ENCODE measurements at places on chromosomes 4 and X. TPM values are rescaled to one million over a fixed set of nuclear protein-coding genes. Genes with fewer than 3 reads are reported as not detected.

GRCh38 chr4:122967231-122967630, 44.8 kb upstream of the NUDT6 start:
- no peak for DNase-seq

DNA sequence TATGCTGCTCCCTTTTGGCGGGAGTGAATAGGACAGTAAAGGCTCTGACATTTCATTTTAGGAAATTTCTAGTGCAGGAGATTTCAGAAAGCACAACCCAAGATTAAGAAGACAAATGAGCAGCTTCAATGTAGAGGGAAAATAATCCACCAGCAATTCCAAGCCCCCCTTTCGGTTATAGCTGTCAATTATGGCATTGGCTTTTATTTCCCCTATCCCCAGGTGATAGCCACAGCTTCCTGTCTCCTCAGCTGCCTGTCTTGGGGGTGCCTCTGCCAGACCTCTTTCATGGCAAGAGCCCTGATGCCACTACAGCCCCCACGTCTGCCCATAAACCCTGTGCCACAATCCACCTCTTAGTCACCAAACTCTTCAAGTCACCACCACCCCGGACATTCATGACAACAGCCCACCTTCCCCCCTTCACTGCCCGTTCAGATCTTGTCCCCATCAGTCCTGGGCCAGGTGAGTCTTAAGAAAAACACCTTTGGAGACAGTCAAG, 48.4 kb upstream of the CLNK start:
- no peak for DNase-seq

BRS3 gene
- polyA plus RNA-seq: not detected

- no peak for DNase-seq
Observed at GRCh38 chrX:43552703-43553102, 103.4 kb upstream of the MAOA start.

DNA sequence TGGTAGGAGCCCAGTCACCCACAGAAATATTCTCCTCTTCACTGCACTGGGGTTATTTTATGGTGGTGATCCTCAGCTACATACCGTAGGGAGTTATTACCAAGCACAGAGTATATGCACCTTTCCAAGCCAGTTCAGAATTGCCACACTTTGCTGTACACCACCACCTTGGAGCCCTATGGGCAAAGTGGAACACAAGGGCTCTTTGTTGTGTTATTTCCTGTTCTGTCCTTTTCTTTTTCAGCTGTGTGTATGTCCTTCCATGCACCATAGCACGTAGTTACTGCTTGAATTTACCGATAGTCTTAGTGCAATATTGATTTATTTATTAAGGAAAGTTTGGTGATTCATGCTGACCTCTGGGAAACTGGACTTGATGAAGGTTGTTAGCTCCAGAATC, 8.3 kb downstream of the RNF128 start:
- DNase-seq: no peak

- DNase-seq: no peak
Observed at GRCh38 chr4:150999086-150999485, 16.0 kb downstream of the LRBA start.

- no peak for DNase-seq
Observed at GRCh38 chr4:15711762-15712161, 8.9 kb downstream of the BST1 start.
